ENCODE measurements at places on chromosomes 3 and 15.

DNA sequence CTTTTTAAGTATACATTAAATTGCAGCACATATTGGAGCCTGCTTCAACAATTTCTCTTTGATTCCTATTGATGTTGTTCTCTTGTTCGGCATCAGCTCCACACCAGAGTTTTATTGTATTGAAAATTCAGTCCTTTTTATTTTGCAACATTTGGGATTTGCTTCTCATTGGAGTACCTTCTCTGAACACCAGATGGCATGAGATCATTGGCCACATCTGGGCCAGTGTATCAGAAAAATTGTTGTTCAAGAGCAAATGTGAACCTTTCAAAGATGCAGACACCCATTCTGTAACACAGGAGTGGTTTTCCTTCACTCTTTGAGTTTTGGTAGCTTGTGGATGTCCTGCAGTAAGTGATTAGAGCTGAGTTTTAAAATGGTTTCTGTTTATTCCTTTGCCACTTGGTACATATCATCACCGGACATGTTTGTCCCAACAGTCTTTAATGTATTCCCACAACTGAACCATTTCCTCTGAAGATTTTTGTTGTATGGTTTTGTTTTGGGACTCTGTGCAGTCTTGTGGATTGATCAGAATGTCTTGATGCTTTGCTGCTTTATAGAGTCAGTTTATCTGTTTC lies 96.1 kb downstream of the MCTP2 start:
- DNase-seq = no peak

GRCh38 chr3:125436921-125437320 lies 61.8 kb upstream of the ZNF148 start:
- DNase-seq = no peak

DNA sequence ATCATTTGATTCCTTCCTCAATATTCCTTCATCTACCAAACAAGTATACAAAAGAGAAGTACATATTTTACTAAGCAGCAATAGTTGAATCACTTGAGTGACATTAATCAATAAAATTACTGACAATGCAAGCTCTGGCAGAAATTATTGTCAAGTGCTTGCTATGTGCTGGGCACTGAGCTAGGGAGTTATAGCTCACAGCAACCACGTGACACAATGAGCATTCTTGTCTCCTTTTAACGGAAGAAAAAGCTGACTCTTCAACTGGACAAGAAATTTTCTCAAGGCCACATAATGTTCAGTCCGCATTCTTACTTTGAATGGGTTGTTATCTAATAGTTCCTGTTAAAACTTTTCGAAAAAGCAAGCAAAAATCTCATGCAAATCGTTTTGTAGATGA lies 500.1 kb downstream of the PYDC2 start:
- DNase-seq = no peak

- DNase-seq = no peak
Measured at GRCh38 chr3:133136114-133137041, 98.2 kb downstream of the TMEM108 start.

DNA sequence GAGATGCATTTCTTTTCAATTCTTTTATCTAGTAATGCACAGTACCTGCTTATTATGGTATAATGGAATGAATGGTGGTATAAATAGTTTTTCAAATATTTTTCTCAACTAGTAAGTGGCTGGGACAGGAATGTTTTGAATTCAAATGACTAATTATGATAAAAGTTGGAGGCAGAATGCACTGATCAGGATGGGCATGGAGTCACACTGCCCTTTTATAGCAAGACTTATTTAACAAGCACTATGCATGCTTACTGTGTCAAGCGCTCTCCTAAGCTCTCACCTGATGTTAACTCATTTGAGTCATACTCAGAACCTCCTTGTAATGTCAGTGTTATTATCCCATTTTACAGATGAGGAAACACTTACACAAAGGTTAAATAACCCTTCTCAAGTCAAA lies 221.8 kb downstream of the FEZF2 start:
- no peak for DNase-seq

DNA sequence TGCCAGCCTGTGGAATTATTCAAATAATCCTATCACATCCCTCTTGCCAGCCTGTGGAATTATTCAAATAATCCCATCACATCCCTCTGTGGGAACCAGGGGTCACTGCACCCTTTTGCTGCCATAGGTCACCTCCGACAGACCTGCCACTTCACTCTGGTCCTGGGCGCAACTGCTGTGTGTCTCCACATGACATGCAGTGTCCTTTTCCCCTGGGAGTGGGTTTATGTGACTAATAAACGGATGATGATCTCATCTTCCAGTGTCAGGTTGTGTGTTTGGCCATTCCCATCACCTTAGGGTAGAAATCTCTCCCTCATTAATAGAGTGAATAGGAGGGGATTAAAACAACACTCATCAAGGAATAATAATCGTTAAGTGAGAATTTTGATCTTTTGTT lies 603.6 kb upstream of the NR2F2 start:
- no peak for DNase-seq

DNA sequence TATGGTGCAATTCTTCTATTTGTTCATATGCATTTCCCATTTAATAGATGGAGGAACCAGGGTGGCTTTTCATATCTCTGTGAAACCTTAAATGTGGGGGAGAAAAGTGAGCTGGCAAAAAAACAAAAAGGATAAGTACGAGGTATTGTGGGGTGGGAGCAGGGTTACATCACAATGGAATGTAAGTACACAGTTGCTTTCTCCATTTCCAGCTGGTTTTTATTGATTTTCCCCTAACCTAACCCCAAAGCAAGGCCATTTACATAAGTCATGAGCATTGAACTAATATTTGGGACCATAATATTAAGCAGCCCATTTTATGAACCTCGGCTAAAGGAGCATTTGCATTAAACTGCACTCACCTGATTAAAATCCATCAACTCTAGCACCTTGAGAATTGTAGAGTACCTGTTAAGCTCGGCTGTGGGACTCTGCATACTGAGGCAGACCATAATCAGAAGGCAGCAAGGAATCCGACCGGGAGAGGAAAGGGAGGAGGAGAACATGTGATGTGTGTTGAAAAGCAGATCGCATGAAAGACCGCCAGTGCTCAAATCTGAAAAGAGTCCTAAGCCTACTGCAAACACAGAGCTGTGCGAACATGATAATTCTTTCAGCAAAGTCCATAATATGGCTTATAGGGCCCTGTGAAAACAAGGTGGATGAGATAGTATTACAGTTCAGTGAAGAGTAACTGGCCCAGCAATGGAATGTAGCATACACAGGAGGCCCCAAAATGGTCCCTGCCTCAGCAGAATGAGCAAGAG lies 513.4 kb downstream of the FHIT start:
- no peak for DNase-seq

DNA sequence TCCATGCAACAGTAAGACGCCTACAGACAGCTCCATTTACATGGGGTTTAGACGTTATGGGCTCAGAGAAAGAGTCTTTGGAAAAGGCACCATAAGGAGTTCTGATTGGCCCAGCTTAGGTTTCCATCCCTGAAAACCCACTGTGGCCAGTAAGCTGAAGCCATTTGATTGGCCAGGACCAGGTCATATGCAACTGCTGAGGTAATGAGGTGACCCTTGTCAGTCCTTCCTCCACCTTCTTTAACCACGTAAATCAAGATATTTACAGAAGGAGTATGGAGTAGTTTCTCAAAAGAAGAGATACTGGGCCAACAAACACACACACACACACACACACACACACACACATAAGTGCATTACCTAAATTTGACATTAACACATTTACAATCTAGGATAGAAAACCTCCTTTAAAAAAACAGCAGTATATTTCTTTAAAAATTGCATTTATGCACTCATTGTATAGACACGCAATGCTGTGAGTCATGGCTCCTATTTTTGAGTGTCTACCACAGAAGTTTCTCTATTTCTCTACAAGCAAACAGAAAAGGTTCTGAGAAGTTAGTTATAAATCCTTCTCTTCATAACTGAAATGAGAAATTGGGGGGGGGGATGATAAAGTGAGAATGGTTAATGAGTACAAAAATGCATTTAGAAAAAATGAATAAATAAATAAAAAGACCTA lies 16.3 kb upstream of the MB21D2 start:
- no peak for DNase-seq

DNA sequence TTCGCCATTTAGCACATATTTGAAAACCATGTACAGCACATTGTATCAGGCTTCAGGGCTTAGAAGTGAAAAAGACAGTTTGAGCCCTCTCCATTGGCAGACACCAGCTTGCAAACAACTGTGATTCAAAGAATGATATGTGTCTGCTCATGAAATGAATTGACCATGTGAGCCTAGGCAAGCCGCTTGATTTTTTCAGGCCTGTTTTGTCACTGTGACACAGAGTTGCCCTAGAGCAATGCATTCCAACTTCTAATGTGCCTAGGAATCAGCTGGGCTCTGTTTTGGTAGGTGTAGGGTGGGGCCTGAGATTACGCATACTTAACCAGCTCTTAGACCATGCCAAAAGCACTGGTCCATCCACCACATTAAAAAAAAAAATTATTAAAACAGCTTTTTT lies 53.0 kb downstream of the ATP2C1 start:
- no peak for DNase-seq

DNA sequence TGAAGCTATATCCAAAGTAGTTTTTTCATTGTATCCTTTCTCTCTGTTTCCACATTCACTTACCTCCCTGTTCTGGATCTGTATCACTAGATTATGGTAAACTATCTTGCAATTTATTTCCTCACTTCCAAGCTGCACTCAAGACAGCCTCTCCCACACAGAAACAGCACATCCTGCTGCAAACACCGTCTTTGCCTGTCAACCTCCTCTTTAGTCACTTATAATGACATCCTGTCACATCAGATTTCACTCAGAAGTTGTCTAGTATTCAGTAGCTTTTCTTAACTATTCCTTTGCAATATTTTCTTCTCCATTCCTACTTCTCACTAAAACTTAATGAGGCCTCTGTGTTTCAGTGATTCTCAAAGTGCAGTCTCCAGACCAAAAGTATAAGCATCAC lies 490.8 kb downstream of the IGSF11 start:
- no peak for DNase-seq

DNA sequence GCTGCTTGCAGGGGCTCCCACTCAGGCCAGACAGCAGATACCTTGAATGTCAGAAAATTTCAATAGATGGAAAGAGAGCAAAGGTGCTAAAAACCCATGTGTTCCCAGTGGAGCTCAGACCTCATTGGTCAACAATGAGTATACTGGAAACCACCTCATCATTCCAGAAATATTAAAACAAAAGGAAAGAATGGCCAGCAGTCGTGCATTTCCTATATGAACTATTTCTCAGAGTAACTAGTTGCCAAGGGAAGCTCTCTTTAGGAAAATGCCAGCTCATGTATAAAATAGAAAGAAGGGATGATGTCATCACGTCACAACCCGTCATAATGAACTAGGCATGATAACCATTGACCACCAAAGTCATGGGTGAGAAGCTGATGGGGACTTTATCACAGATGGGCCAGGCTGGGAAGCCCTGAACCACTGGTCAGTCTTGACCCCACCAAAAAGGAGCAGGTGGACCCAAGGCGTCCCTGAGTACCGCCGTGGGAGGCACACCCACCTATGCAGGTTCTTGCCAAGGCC lies 17.5 kb downstream of the DNAJB8 start:
- no peak for DNase-seq

- no peak for DNase-seq
Measured at GRCh38 chr3:23867400-23867799, 49.4 kb downstream of the NKIRAS1 start.

DNA sequence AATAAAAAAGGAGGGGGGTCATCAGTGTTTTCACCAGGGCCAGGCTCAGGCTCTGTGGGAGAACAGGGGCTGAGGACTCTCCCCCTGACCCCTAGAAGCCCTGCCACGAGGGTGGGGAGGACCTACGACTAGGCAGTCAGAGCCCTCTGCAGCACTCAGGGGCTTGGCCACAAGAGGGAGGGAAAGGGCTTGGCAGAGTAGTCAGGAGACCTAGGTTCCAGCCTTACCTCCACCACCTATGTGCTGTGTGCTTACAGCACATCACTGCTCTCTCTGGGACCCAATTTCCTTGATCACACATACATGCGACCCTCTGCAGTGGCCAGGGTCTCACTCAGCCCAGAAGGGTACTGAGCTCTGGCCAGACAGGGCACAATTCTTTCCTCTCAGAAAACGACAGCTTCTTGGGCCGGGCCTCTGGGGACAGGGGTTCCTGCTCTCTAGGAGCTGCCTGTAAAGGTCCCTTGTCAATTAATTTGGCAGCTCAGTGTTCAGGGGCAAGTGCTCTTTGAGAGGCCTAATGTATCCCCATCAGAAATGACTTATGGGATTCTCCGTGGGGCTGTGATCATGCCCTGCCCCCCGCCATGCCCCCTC lies 16.4 kb upstream of the SKIC8 start:
- DNase-seq = no peak

DNA sequence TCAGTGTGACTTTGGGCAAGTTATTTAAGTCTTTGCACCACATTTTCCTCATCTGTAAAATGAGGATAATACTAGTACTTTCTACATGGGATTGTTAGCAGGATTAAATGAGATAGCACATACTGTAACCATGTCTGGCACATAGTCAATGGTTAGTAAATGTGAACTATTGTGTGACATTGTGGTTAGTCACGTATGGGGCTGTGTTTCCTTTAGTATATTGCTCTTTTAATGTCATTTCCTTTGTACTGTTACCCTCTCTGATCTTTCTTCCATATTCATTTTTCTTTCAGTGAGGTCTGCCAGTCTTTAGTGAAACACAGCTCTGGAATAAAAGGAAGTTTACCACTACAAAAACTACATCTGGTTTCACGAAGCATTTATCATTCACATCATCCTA lies 21.4 kb downstream of the OPA1 start:
- DNase-seq = no peak

DNA sequence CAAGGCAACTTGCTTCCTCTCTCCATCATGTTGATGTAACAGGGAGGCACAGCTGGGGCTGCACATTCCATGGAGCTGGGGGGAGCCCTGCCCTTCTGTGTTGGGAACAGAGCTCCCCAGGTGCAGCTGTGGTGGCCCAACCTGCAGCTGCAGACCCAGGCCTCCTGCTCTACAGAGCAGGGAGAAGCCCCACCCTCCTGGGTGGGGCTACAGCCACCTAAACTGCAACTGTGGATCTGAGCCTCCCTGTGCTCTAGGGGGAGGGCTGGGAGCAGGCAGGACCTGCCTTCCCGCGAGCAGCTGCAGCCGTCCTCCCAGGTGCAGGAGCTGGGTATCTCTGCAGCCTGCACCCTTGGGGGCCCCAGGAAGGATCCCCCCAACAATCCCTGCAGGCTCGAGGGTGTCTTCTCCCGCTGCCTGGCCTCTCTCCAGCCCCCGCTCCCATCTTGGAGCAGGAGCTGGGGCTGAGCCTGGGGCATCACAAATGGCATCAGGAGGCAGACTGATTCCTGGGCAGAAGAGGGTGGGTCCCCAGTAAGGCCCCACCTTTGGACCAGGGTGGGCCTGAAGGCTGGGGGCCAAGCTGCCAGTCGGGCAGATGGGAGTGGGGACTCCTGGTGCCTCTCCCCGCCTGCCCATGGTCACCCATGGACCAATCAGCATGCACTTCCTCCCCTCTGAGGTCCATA lies 7.4 kb downstream of the LRRC58 start:
- no peak for DNase-seq

GRCh38 chr15:83012636-83013035 lies 1.2 kb upstream of the C15orf40 start:
- no peak for DNase-seq

DNA sequence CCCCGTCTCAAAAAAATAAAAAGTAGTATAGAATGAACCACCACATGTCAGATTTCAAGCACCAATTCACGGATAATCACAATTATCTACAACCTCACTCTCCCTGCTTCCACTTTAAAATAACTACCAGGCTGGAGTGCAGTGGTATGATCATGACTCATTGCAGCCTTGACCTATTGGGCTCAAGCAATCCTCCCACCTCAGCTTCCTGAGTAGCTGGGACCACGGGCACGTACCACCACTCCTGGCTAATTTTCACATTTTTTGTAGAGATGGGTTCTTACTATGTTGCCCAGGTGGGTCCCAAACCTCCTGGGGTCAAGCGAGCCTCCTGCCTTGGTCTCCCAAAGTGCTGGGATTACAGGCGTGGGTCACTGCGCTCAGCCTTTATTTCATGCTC lies 38.1 kb upstream of the LDHAL6B start:
- no peak for DNase-seq
